Progenitor cell of endocrine pancreas (in vitro differentiated cells): ENCODE measurements at places on chromosomes 2 and 18.

GRCh38 chr2:100782380-100782878 is 37.5 kb upstream of the NPAS2 start:
- H3K4me1 ChIP-seq, result peaks cover 10% of the 10 kb centered on the region
- no peaks in the 10 kb centered on the region for H3K36me3 ChIP-seq
- H3K27ac ChIP-seq, result no peak overlapping the region
- no peak overlapping the region for H3K4me3 ChIP-seq

DNA sequence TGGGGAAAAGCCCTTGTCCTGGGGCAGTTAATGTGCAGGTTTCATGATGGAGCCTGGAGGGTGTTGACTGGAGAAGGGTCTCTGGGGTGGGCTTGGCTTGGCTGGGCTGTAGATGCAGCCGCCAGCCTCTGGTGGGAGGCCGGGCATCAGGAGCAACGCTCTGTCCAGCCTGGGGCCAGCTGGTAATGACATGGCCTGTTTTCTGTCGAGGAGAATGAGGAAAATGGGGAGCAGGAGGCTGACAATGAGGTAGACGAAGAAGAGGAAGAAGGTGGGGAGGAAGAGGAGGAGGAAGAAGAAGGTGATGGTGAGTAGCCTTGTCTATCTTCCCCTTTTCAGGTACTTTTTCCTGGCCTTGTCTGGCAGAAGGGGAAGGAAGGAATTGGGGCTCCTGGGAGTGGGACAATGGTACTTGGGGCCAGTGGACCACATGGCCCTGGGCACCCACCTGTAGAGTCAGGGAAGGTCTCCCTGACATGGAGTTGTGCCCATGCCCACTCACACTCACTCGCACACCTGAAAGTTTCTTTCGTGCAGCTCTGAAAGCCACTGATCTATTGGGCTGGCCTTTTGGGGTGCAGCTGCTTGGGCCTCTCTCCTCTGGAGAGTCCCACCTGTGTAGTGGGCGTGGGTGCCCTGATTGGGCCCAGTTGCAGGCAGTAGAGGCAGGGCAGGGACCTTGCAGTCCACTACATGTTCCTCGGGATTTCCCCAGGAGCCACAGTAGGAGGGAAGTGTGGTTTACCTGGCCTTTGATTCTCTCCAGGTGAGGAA is 3.5 kb downstream of the PTMA start:
- H3K4me1 ChIP-seq, result peaks cover 17% of the 10 kb centered on the region
- no peaks in the 10 kb centered on the region for H3K27me3 ChIP-seq
- H3K4me3 ChIP-seq, result peak overlapping the region; percentile 87
- no peak for DNase-seq

DNA sequence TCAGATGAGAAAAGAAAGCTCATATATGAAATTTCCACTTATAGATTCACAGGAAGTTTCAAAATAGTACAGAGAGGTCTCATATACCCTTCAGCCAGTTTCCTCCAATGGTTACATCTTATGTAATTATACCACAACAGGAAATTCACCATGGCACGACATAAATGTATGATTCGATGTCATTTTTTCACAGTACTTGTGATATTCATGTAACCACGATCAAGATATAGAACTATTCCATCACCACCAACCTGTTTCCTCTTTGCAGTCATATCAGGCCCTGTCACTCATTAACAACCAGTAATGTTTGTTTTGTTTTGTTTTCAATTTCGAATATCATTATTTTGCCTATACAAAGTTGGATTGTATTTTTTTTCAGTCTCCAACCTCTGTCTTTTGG is 314.3 kb upstream of the POU3F3 start:
- no peak for DNase-seq
- H3K27ac ChIP-seq, result no peak overlapping the region
- H3K36me3 ChIP-seq, result no peaks in the 10 kb centered on the region
- H3K4me3 ChIP-seq, result no peak overlapping the region
- no peaks in the 10 kb centered on the region for H3K27me3 ChIP-seq

GRCh38 chr2:188678882-188679281 is 295.3 kb upstream of the COL3A1 start:
- H3K36me3 ChIP-seq, result no peaks in the 10 kb centered on the region
- H3K27ac ChIP-seq, result no peak overlapping the region

DNA sequence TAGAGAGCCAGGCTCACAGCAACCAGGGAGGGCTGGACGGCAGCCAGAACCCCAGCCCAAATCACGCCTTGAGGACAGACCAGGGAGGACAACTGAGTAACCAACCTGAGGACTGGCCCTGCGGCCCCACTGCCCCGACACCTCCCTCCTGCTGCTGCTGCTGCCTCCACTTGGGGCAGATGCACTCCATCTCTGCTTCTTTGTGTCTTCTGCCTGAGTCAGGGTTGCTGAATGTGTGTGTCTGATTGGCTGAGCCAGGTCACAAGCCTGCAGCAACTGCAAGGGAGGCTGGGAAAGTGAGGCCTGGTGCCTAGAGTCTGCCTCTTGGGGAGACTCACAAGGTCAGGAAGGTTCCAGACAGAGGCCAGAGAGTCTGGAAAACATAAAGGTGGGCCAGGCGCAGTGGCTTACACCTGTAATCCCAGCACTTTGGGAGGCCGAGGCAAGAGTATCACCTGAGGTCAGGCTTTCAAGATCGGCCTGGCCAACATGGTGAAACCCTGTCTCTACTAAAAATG is 83.4 kb downstream of the ZFP36L2 start:
- no peaks in the 10 kb centered on the region for H3K36me3 ChIP-seq
- no peak overlapping the region for H3K27ac ChIP-seq
- no peak for DNase-seq
- no peak overlapping the region for H3K4me3 ChIP-seq
- H3K27me3 ChIP-seq, result peaks cover 3% of the 10 kb centered on the region

DNA sequence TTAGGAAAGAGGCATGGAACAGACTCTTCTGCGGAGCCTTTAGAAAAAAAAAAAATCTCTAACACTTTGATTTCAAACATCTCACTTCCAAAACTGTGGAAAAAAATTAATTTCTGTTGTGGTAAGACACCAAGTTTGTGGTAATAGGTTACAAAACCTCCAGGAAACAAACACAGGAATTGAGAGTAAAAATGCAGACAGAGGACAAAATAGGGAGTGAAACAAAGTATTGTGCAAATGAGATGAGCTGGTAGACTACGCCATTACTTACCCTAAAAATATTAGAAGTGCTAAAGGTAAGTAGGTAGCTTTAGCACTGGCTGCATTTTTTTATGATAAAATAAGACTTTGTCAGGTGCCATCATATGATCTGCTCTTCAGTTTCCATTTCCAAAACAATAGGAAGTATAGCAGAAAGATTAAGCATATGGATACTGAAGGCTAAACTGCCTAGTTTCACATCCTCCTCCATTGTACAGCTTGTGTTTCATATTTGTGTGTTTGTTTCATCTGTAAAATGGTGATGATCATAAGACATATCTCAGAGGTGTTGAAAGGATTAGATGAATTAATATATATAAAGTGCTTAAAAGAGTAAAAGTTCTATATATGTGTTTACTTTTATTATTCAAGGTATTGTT is 309.2 kb downstream of the NR4A2 start:
- H3K4me1 ChIP-seq, result peaks cover 7% of the 10 kb centered on the region
- no peaks in the 10 kb centered on the region for H3K27me3 ChIP-seq
- H3K27ac ChIP-seq, result no peak overlapping the region
- H3K4me3 ChIP-seq, result no peak overlapping the region

GRCh38 chr2:75788154-75788553 is 77.4 kb upstream of the GCFC2 start:
- DNase-seq, result no peak
- no peak overlapping the region for H3K27ac ChIP-seq
- peaks cover 13% of the 10 kb centered on the region for H3K4me1 ChIP-seq
- no peaks in the 10 kb centered on the region for H3K36me3 ChIP-seq
- no peak overlapping the region for H3K4me3 ChIP-seq

DNA sequence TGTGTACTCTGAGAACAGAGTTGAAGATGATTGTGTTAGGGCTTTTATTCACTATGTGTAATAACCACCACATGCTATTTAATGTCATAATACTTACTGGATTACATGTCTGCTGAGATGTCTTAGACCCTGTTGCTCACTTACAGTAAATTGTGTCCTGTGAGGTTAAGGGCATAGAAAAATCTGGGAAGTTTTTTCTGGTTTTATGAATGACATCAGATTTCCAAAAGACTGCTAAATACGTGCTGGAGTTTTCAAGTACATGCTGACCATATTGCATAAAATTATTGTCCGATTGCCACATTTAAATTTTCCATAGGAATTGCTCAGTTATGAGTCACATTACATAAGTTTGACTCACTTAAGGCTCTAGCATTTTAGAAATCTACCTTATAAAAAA is 96.7 kb upstream of the COL5A2 start:
- H3K4me3 ChIP-seq, result no peak overlapping the region
- no peak overlapping the region for H3K27ac ChIP-seq
- no peaks in the 10 kb centered on the region for H3K27me3 ChIP-seq

GRCh38 chr2:66212749-66213148 is 222.2 kb upstream of the MEIS1 start:
- H3K4me3 ChIP-seq, result no peak overlapping the region
- DNase-seq, result no peak
- H3K27me3 ChIP-seq, result no peaks in the 10 kb centered on the region

DNA sequence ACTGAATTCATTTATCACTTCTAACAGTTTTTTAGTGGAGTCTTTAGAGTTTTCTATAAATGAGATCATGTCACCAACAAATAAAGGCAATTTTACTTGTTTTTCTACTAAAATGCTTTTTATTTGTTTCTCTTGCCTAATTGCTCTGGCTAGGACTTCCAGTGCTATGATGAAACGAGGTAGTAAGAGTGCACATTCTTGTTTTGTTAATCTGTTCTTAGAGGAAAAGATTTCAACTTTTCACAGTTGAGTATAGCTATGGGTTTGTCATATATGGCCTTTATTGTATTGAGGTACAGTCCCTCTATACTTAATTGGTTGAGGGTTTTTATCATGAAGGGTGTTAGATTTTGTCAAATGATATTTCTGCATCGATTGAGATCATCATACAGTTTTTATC is 5.6 kb downstream of the IL18RAP start:
- DNase-seq, result no peak
- H3K27ac ChIP-seq, result no peak overlapping the region
- H3K36me3 ChIP-seq, result no peaks in the 10 kb centered on the region

DNA sequence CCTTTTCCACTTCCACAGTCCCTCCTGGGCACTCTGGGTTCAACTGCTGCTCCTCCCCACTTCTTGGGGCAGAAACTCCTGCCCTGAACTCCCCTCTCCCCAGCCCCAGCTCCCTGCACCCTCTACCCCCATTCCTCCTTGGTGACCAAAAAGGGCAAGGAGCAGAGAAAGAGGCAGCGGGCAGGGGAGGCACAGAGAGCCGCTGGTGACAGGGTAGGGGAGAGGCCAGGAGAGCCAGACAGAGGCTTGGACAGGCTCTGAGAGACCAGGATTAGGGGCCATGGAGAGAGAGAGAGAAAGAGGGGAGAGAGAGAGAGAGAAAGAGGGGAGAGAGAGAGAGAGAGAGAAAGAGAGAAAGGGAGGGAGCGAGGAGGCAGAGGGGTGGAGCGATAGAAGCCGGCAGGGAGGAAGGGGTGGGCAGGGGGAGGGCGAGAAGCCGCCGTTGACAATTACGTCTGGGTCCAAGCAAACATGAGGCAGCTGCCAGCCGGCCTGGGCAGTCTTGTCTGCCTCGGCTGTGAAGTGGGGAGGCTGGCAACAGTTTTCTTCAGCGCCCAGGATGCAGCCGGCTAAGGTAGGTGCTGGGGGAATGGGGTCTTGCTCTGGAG is at the start of gene KCNIP3:
KCNIP3 (plus strand) TSS at position 468 of the 608 bp plus-strand sequence; CDS start at position 560, 92 bp downstream.
- peaks cover 9% of the 10 kb centered on the region for H3K4me1 ChIP-seq
- peak within 1 kb of the TSS; percentile 26 for H3K4me3 ChIP-seq

- peaks cover 5% of the 10 kb centered on the region for H3K27me3 ChIP-seq
- no peak for DNase-seq
- no peak overlapping the region for H3K27ac ChIP-seq
- H3K4me1 ChIP-seq, result peaks cover 4% of the 10 kb centered on the region
Measured at GRCh38 chr2:100976645-100977391, 25.3 kb upstream of the RPL31 start.

GRCh38 chr2:173117678-173118077 is 42.0 kb downstream of the MAP3K20 start:
- H3K4me3 ChIP-seq, result no peak overlapping the region
- H3K27me3 ChIP-seq, result no peaks in the 10 kb centered on the region
- H3K36me3 ChIP-seq, result peaks cover 14% of the 10 kb centered on the region
- no peak for DNase-seq
- no peaks in the 10 kb centered on the region for H3K4me1 ChIP-seq
- no peak overlapping the region for H3K27ac ChIP-seq

DNA sequence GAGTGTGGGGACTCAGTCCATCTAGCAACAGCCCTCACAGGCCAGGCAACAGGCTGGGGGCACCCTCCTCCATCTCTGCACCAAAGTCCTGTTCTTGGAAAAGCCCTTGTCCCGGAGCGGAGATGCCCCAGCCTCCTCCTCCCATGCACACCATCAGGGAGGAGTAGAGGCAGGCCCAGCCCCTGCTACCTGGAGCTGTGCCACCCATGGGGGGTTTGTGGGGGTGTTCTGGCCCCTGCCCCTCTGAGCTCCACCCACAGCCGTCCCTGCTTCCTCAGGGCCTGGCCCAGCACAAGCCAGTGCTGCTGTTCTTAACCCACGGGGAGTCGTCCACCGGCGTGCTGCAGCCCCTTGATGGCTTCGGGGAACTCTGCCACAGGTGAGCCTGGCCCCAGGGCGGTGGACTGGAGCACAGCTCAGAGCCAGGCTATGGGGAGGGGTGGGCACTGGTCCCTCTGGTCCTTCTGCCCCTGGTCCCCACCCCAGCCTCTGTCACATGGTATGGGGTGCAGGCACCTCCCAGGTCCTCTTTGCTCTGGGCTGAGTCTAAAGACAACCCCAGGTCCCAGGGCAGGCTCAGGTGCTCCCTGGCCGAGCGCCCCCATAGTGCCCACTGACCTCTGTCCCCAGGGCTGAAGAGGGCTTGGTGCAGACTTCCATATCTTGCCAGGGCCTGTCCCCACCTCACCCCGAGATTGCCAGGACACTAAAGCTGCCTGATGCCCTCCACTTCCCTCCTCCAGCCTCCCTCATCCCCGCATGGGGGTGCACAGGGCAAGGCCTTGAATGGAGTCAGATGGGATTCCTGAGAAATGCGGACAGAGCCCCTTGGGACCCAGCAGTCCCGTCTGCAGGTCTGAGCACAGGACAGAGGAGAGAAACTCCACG is 2.7 kb downstream of the AGXT start:
- H3K27me3 ChIP-seq, result no peaks in the 10 kb centered on the region
- H3K4me1 ChIP-seq, result peaks cover 15% of the 10 kb centered on the region
- no peaks in the 10 kb centered on the region for H3K36me3 ChIP-seq
- no peak overlapping the region for H3K4me3 ChIP-seq

- H3K27me3 ChIP-seq, result no peaks in the 10 kb centered on the region
- H3K36me3 ChIP-seq, result no peaks in the 10 kb centered on the region
- no peak overlapping the region for H3K4me3 ChIP-seq
- no peak for DNase-seq
- no peak overlapping the region for H3K27ac ChIP-seq
Measured at GRCh38 chr2:106332054-106332453, 136.2 kb downstream of the RGPD3 start.

DNA sequence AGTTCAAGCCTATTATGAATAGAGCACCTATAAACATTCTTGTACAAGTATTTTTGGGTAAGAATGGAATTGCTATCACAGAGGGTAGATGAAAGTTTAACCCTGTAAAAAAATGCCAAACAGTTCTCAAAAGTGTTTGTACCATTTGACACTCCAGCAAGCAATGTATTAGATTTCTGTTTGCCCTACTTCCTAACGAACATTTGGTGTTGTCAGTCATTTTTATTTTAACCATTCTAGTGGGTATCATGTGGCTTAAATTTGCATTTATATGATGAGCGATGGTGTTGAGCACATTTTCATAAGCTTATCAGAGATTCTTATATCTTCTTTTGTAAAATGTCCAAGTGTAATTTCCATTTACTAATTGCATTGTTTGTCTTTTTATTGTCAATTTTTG is 608.2 kb upstream of the ACVR2A start:
- DNase-seq, result no peak
- H3K27me3 ChIP-seq, result no peaks in the 10 kb centered on the region
- no peaks in the 10 kb centered on the region for H3K36me3 ChIP-seq
- no peak overlapping the region for H3K4me3 ChIP-seq
